IPS-NIHi11 (cell line): ENCODE measurements at places on chromosomes 3 and 15.

DNA sequence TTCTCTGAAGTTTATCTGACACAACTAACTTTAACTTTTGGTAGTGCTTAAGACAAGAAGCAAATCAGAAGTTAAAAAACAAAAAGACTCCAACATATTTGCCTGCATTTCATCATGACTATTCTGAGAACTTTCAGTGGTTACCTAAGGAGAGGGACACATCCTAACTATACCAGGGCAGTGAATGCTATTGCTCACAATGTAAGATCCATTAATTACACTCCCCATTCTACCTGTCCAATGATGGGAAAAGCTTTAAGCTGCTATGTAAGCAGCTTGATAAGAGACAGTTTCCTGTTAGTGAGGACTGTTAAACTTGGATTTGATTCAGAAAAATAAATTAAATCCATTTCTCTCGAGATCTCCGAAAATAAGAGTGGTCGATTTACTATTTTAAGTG, 37.5 kb downstream of the SERPINI1 start:
- DNase-seq, result no peak

DNA sequence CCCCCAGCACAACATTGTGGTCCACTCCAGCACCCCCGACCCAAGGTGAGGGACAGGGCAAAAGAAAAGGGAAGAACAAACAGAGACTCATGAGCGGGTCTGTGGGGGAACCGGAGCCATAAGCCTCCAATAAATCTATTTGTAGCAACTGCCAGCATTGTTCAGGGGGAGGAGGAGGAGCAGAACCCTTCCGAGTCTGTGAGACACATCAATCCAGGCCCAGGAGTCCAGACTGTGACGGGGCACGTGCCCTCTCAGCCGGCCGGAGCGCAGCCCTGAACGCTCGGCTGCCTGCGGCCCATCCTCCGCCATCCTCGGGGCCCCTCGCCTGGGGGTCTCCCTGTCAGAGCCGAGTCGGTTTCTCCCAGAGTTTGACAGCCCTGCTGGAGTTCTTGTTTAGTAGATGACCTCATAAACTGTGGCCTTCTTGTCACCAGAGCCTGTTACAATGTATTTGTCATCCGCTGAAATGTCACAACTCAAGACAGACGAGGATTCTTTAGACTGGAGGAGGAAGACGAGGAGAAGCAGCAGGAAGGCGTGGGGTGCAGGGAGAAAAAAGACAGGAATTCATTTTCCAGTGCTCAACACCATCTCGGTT, 47.9 kb downstream of the TLE3 start:
- no peak for DNase-seq

DNA sequence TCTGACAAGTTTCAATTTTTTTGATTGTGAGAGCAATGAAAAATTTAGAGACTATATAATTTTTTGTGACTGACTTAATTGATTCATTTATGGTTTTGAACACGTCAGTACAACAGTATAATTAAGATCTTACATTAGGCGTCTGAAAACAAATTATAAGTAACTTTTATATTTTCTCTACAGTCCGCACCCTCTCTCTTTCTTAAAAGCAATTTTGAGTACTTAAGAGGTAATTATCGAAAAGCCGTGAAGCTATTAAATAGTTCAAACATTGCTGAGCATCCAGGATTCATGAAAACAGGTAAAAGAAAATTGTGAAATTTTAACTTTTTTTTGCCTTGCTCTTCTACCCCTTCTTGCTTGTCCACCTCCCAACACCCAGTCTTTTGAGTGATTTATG, 34.9 kb downstream of the CNOT10 start:
- DNase-seq, result no peak

DNA sequence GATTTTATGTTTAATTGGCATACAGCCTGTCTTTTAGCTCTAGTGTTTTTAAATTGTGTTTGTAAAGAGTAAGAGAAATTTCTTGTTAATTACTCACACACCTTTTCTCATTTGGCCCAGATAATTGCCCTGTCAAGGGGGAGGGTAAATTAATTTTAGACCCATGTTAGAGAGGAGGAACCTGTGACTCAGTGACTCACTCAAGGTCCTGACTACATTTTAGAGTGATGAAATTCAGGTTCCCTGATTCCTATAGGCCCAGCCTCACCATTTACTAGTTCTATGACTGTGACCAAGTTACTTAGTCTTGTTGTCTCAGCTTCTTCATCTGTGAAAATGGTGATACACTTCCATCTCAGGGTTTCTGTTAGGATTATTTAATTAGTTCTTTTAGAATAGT, 125.2 kb upstream of the DPH6 start:
- DNase-seq, result no peak

GRCh38 chr15:49673861-49674260, 53.0 kb downstream of the DTWD1 start:
- no peak for DNase-seq

- DNase-seq, result no peak
Measured at GRCh38 chr3:193134856-193135255, 106.2 kb upstream of the PLAAT1 start.

- no peak for DNase-seq
Measured at GRCh38 chr3:178709051-178709450, 172.8 kb downstream of the KCNMB2 start.

GRCh38 chr3:75342425-75342824, 321.7 kb upstream of the FRG2C start:
- DNase-seq, result no peak

DNA sequence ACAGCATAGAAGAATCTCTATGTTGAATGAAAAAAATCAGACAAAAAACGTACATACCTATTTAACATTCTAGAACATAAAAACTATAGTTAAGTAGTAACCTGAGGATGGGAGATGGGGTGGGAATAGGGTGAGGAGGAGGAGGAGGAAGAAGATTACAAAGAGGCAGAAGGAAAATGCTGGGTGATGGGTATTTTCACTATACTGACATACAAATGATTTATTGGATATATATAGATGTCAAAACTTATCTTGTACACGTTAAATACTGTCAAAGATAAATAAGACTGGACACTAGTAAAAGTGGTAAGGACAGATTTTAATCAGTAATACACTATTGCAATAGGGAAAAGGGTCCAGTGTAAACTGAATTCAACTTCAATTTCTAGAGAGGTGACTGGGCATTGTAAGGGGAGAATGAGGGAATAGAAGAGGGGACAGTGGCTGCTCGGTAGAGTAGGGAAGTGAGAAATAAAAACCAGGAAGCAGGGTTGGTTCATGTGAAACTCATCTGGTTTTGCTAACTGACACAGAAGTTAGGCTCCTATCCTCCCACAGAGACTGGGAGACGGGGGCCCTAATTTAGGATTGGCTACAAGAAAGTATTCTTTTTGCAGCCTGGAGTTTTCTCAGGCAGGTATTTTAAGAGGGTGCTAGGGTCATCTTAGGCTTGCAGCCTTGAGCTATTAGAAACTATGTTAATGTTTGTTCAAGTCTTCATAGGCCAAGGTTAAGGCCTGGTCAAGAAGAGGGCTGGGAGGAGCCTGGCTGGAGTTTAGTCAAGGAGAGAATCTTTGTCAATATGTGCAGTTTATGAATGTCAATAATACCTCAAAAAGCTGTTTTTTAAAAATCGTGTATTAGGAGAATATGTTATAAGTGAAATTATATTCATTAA, 15.0 kb upstream of the C15orf61 start:
- no peak for DNase-seq

GRCh38 chr3:128505771-128506170, 12.8 kb upstream of the GATA2 start:
- no peak for DNase-seq

DNA sequence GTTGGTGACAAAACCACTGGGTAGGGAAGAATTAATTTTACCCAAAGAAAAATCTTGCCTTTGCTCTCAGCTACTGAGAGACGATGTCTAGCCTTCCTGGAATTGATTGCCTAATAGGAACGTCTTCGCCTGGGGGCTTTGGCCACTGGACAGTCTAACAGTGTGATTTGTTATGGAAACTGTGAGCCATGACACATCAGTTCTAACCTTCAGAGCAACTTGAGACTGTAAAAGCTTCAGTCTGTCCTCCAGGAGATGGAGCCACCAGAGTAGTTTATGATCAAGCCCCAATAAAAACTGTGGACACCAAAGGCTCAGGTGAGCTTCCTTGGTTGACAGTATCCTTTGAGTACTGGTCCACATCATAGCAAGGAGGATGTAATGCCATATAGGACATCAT, 235.8 kb upstream of the TMCO5A start:
- DNase-seq, result no peak

- no peak for DNase-seq
Measured at GRCh38 chr3:25458420-25458814, 30.4 kb downstream of the RARB start.

DNA sequence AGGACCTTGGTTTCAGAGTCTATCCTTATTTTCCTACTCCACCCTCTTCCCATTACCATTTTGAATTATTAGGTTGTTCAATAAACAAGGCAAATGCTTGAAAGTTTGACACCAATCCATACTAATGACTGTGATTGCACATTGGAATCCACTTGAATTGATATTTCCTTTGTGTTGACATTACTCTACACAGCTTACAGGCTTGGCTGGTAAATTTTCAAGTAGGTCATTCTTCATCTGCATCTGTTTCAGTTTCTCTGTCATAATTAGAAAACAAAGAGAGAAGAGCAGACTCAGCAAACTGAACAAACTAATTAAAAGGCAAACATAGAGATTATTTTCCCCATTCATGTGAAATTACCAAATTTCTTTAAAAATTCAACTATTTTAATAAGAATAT, 732.9 kb upstream of the BCHE start:
- DNase-seq, result no peak

- no peak for DNase-seq
Measured at GRCh38 chr15:38874464-38874863, 309.9 kb upstream of the RASGRP1 start.
